HL-60 (cell line): ENCODE measurements at places on chromosomes 1 and 21.
A peak's percentile ranks its signal among the peaks of the same experiment; 100 is the strongest.

DNA sequence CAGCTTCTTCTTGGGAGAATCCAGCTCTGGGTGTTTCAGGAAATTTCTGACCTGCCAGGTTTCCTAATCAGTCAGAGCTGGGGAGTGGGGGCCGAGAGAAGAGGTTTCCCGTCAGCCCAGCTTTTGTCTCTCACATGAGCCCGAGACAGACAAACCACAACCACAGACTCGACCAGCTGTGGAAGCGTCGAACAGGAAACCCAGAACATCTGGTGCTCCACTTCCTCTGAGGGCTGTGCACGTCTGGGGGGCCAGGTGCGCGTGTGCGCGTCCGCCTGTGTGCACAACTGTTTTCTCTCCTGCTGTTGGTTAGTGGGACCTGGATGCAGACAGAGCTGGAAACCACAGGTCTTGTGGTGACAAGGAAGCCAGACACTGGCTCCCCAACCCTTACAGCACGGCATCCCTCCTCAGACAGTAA lies 113.0 kb upstream of the SLC25A33 start:
- peak; percentile 82 for DNase-seq

DNA sequence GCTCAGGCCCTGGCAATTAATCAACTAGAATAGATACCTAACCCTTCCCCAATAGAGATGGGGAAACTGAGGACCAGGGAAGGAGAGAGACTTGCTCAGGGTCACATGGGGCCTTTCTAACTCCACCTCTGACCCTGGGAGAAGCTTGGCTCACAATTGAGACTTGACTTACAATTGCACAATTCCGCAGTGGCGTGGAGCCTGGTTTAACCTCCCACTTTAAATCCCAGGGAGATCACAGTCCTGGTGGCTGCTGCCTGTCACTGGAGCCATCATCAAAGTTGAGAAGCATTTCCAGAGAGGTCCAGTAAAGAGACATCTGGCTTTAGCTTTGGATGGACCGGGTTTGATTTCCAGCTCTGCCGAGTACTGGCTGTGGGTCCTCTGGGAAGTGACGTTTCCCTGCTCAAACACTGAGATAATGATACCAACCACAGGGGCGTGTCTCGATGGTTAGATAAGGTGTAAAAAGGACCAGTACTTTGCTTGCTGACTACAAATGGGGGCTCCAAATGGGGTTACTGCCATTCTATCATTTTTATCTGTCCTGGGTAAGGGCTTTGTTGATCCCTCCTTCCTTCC lies 39.3 kb downstream of the TRIM62 start:
- DNase-seq = no peak

GRCh38 chr1:241519308-241520079 lies at the start of gene FH:
Gene FH, minus strand, starts transcription at chr1:241519755. Its CDS starts 33 bp downstream, at chr1:241519722.
- DNase-seq = peak; percentile 93

- no peak for DNase-seq
These were observed 87.9 kb upstream of the SOX13 start for GRCh38 chr1:203985044-203985443.

- no peak for DNase-seq
These were observed 6.2 kb downstream of the CORT start for GRCh38 chr1:10456048-10456447.

DNA sequence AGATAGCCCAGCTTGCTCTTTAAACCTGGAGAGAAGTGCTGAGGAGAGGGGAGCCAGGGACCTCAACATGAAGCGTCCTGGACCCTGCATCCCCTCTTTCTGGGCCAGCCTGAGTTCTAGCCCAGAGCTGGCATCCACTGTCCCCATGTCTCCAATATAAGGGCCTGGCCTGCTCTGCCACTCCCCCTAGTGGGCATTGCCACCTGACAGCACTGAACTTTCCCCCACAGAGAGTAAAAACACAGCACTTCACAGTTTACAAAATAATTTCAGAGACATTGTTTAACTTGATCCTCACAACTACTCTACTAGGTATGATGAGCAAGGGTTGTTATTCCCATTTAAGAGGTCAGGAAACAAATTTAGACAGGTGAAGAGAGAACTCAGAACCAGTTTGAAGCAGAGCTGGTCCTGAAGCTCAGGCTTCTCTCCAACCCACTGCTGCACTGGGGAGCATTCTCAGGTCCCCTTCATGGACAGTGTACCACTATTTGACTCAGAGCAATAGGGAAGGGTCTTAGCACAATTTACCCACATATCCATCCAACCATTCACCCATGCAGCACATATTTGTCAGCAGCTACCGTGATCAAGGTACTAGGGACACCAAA lies 151.2 kb downstream of the DMRTA2 start:
- no peak for DNase-seq

- no peak for DNase-seq
These were observed 22.4 kb downstream of the ARMH1 start for GRCh38 chr1:44696789-44697345.

DNA sequence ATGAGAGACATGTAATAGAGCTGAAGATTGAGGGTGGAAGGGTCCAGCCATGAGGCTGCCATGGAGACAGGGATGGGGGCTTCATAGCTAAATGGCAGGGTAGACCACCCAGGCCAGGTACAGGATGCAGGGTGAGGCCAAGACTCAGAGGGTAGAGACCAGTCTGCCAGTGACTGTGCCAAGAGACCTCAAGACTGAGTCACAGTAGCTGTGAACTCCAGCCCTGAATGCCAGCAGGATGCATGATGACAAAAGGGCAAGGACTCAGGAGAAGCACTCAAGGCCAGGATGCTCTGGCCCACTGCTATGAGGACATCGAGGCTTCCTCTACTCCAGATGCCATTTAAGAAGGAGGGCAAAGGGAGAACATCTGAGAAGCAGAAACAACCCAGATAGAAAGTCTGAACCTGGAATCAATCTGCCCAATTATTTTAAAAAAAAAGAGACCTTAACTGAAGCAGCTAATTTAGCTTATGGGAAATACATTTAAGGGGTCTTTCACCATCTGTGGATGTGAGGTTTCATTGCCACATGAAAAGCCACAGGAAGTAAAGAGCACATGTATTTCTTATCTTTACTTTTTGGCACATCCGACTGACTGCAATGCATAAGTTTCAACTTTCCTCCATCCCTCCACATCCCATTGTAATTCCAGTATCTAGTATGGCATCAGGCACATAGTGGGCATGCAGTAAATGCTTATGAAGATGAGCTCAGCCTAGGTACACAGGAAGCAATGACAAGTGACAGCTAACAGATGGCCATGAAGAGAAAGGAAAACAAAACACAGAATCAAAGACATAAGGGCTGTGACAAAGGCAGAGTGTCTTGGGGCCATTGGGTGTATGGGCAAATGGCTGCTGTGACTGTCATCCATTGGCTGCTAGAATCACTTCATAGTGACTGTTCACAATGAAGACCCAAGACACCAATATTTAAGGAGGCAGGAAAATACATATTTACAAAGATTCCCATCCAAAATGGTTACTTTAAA lies 40.2 kb downstream of the SUSD4 start:
- DNase-seq = no peak

DNA sequence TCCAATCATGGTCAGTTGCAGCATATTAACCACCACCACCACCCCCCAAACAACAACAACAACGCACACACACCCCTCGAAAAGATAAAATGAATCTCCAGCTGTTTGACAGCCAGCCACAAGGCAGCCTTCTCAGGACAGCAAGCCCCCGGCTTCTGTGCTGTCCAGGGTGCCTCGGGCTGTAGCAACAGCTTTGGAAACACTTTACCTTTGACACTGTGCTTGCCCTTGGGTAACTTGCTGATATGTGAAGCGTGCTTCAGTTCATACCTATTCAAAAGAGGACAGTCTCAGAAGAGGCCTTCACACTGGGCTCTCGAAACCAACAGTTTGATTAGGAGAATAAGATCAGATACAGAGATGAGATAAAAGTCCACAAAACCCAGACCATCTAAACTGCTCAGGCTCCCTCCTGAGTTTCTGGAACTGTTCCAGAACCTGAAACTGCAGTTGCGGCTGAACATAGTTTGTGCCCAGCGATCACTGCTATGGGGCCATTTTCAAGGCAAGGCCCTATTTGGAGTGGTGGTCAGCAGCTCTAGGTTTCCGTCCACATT lies 44.9 kb downstream of the PARP1 start:
- DNase-seq = no peak

- DNase-seq = no peak
These were observed 74.8 kb upstream of the ATP1B1 start for GRCh38 chr1:169031566-169032224.

- no peak for DNase-seq
These were observed 57.6 kb downstream of the DESI2 start for GRCh38 chr1:244710474-244711062.
